ENCODE measurements at places on chromosomes 1 and 21.

GRCh38 chr1:57321776-57322175 is 102.1 kb downstream of the DAB1 start:
- no peaks in the 10 kb centered on the region for H3K36me3 ChIP-seq
- no peak for DNase-seq

DNA sequence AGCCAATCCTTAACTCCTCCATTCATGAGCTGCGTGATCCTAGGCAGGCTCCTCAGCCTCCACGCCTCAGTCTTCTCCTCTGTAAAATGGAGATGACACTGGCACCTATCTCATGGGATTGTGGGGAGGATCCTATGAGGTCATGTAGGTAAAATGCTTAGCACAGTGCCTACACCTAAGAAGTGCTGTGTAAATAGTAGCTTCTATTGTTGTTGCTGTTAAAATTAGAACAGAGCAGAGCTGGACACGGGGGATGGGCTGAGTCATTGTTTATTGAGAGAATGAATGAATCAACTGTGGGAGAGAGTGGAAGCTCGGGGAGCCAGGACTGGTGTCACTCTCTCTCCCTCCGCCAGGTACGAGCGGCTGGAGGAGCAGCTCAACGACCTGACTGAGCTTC is 43.0 kb downstream of the TMCC2 start:
- H3K36me3 ChIP-seq, result no peaks in the 10 kb centered on the region
- H3K4me1 ChIP-seq, result no peaks in the 10 kb centered on the region
- no peak for DNase-seq
- H3K4me3 ChIP-seq, result no peak overlapping the region
- no peaks in the 10 kb centered on the region for H3K27me3 ChIP-seq

DNA sequence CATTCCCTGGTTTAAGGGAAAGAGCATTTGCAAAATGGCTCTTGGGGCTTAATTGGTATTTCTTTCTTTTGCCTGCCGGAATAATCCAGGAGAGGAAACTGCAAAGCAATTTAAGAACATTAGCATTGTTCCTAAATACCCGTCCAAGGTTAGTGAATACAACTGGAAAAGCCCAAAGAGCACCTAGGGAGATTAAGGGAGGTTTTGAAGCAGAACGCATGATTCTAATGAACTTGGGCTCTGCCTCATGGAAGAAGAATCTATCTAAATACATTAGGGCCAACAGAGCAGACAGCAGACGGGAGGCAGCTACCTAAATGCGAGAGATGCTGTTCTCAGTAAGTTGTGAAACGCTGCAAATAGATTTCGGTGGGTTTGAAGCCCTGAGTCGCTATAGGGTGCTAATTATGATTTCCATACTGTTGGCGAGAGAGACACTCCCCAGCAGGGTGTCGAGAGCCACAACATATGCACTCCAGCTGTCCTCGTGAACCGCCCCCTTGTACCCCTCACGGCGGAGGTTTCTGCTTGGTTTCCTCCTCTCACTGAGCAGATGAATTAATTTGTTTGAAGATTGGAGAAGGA is 326.7 kb upstream of the CAMK1G start:
- no peaks in the 10 kb centered on the region for H3K4me1 ChIP-seq
- DNase-seq, result no peak
- H3K27ac ChIP-seq, result no peak overlapping the region
- H3K27me3 ChIP-seq, result no peaks in the 10 kb centered on the region
- no peak overlapping the region for H3K4me3 ChIP-seq
- H3K36me3 ChIP-seq, result no peaks in the 10 kb centered on the region

DNA sequence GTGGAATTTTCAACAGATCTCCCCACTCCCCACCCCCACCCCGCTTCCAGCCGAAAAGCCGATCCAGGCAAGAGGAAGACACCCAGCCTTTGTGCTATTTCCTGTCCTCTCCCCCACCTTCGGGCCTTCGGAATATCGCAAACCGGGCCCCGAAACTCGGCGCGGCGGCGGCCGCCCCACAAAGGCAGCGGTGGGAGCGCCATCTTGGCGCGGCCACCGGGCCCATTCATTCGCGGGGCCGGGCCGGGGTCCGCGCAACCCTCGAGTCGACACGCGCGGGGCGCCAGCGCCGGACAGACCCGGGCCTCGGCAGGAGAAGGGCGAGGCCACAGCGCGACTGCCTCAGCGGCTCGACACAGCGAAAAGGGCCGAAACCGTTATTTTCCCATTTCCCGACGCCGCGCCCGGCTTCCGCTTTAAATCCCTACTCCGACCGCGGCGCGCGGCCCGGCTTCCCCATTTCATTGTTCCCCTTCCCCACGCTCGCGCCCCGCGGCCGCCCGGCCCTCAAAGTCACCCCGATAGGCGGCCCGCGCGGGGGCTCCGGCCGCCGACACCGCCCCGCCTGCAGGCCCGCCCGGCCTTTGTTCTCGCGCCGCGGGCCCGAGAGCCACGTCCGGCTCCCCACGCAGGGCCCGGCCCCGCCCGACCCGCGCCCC is 911 bp downstream of the GNB1 start:
- H3K4me3 ChIP-seq, result peak overlapping the region; percentile 79
- H3K27ac ChIP-seq, result peak overlapping the region; percentile 89
- DNase-seq, result peak; percentile 59
- H3K4me1 ChIP-seq, result peaks cover 45% of the 10 kb centered on the region
- H3K36me3 ChIP-seq, result no peaks in the 10 kb centered on the region

GRCh38 chr1:157993147-157993917 is at the start of gene KIRREL1:
TSS of gene KIRREL1 (plus strand) at chr1:157993645. CDS start at chr1:157993677, 32 bp downstream.
- H3K4me1 ChIP-seq, result peaks cover 32% of the 10 kb centered on the region
- DNase-seq, result peak; percentile 71
- peak within 1 kb of the TSS; percentile 78 for H3K4me3 ChIP-seq
- H3K36me3 ChIP-seq, result no peaks in the 10 kb centered on the region
- H3K27ac ChIP-seq, result peak within 1 kb of the TSS; percentile 72
- no peaks in the 10 kb centered on the region for H3K27me3 ChIP-seq

GRCh38 chr1:22414244-22414751 is 37.4 kb upstream of the ZBTB40 start:
- no peak for DNase-seq
- peaks cover 3% of the 10 kb centered on the region for H3K4me1 ChIP-seq
- H3K27ac ChIP-seq, result no peak overlapping the region
- no peak overlapping the region for H3K4me3 ChIP-seq
- peaks cover 16% of the 10 kb centered on the region for H3K27me3 ChIP-seq
- no peaks in the 10 kb centered on the region for H3K36me3 ChIP-seq

DNA sequence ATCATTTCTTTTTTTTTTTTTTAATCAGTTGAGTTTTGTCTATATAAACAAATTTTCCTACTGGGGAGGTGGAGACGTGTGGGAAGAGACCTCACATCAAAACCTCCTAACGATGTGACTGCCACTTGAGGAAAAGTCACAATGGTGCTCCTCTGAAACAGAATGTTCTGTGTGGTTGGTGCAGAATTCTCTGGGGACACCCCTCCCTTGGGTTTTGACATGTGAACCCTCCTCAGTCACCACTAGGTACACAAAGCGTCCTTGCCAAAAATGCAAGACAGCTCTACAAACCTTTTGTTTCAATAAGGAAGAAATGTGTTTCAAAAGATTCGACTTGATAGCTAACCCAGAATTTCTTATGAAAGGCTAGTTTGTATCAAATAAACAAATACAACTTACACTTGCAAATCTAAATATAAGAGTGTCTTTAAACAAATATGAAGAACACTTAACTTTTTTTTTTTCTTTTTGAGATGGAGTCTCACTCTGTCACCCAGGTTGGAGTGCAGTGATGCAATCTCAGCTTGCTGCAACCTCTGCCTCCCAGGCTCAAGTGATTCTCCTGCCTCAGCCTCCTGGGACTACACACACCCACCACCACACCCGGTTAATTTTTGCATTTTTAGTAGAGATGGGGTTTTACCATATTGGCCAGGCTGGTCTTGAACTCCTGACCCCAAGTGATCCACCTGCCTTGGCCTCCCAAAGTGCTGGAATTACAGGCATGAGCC is 9.3 kb downstream of the SLC25A24 start:
- no peaks in the 10 kb centered on the region for H3K4me1 ChIP-seq
- H3K27me3 ChIP-seq, result no peaks in the 10 kb centered on the region
- no peak overlapping the region for H3K4me3 ChIP-seq
- no peak overlapping the region for H3K27ac ChIP-seq
- peaks cover 31% of the 10 kb centered on the region for H3K36me3 ChIP-seq
- no peak for DNase-seq

DNA sequence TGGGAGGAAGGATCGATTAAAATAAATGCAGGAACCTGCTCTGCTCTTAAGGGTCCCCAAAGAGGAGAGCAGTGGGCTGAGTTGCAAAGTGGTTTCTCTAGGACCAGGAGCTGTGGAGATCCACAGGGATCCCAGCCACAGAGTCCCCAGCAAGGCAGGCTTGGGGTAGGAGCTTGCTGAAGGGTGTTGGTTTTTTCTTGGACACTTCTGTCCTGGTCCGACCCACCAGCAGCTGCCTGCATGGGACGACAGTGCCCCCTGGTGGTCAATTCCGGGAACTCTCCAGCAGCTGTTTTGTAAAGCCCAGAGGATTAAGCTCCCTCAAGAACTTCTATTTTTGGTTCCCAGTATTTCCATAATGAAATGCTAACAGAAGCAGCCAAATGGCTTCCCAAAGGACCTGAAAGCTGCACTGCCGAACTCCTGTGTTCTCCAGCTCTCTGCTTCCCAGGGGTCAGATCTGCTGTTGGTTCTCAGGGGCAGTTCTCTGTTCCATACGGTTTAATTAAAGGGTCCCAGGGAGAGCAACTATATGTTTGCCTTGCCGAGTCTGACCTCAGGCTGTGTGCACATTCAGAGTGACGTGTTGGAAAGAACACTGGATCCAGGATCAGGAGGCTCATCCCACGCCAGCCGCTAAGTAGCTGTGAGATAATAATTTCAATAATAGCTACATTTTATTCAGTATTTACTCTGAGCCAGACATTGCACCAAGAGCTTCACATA is 23.2 kb downstream of the NENF start:
- peaks cover 17% of the 10 kb centered on the region for H3K4me1 ChIP-seq
- no peak overlapping the region for H3K4me3 ChIP-seq
- H3K36me3 ChIP-seq, result no peaks in the 10 kb centered on the region
- H3K27me3 ChIP-seq, result no peaks in the 10 kb centered on the region

DNA sequence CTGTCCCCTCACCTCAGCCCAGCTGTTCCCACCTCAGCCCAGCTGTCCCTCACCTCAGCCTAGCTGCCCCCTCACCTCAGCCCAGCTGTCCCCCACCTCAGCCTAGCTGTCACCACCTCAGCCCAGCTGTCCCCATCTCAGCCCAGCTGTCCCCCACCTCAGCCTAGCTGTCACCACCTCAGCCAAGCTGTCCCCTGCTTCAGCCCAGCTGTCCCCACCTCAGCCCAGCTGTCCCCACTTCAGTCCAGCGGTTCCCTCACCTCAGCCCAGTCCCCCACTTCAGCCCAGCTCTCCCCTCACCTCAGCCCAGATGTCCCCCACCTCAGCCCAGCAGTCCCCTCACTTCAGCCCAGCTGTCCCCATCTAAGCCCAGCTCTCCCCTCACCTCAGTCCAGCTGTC is 88.4 kb upstream of the CSF3R start:
- H3K36me3 ChIP-seq, result no peaks in the 10 kb centered on the region
- H3K4me1 ChIP-seq, result no peaks in the 10 kb centered on the region
- no peak overlapping the region for H3K4me3 ChIP-seq
- peaks cover 2% of the 10 kb centered on the region for H3K27me3 ChIP-seq

DNA sequence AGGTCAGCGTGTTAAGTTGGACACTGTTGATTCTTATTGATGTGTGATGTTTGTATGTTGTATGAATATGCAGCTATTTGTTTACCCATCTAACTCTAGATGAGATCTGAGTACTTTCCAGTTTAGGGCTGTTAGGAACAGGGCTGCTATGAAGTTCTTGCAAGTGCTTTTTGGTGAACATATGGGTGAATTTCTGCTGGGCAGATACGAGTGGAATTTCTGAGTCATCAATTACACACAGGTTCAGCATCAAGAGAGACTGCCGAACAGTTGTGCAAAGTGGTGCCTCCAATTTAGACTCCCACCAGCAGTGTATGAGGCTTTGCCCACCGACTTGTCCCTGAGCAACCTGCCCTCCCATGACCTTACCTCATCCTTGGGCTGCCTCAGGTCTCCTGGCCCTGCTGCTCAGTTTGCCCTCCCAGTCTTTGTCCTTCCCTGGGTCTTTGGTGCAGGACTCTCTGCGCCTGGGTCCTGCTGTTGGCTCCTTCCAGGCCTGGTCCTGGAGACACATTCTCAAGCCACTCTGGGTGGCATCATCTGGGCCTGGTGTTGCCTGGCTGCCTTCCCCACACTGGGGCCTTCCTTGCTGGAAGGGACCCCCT is 343.6 kb downstream of the PTPRU start:
- no peak overlapping the region for H3K27ac ChIP-seq
- DNase-seq, result no peak
- H3K27me3 ChIP-seq, result no peaks in the 10 kb centered on the region
- no peak overlapping the region for H3K4me3 ChIP-seq
- H3K4me1 ChIP-seq, result no peaks in the 10 kb centered on the region
- no peaks in the 10 kb centered on the region for H3K36me3 ChIP-seq

- DNase-seq, result no peak
- no peak overlapping the region for H3K4me3 ChIP-seq
Observed at GRCh38 chr1:51420867-51421627, 90.7 kb upstream of the TTC39A start.

- H3K27me3 ChIP-seq, result no peaks in the 10 kb centered on the region
- no peak overlapping the region for H3K27ac ChIP-seq
- no peak overlapping the region for H3K4me3 ChIP-seq
Observed at GRCh38 chr1:1393014-1393413, 6.1 kb downstream of the CCNL2 start.

DNA sequence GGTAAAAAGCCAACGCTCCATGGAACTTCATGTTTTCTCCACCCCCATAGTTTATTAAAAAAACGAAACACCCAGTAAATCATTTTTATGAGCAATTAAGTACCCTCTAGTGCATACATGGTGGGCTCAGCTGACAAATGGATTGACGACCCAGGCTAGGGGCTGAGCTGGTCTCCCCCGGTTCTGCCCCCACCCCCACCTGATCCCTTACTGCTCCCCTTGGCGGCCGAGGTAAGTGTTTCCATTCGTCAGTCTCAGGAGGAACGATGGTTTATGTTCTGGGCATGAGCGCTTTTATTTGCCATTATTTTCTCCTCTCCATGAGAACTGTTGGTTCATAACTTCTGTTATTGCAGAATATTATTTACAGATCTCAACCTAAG is 233.9 kb upstream of the C1orf174 start:
- H3K27ac ChIP-seq, result no peak overlapping the region
- no peak for DNase-seq
- H3K4me1 ChIP-seq, result no peaks in the 10 kb centered on the region
- H3K36me3 ChIP-seq, result no peaks in the 10 kb centered on the region

GRCh38 chr21:8991088-8991907 is 1530.1 kb upstream of the TPTE start:
- no peaks in the 10 kb centered on the region for H3K27me3 ChIP-seq
- no peaks in the 10 kb centered on the region for H3K4me1 ChIP-seq
- no peak overlapping the region for H3K27ac ChIP-seq
- no peak for DNase-seq

DNA sequence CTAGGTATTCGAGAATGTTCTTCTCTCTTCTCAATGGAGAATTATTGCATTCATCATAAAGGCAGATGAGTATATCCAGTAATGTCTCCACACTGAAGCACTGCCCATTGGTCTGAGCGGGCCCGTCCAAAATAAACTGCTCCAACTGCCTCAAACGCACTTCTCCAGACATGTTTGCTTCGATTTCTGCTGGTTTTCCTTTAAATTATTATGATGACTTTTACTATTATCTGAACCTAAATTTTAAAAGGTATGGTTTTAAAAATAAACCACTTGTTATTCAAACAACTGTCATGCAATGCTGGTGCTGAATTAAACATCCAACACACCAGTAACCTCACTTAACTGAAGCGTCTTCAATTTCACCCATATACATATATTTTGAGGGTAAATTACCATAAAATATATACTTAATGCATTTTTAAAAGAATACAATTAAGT is 1.3 kb downstream of the CDC42BPA start:
- no peak overlapping the region for H3K27ac ChIP-seq
- DNase-seq, result no peak
- no peaks in the 10 kb centered on the region for H3K4me1 ChIP-seq
- peaks cover 3% of the 10 kb centered on the region for H3K27me3 ChIP-seq
- no peak overlapping the region for H3K4me3 ChIP-seq

All from DND-41 (cell line).